ENCODE measurements at places on chromosomes 6 and 20.

DNA sequence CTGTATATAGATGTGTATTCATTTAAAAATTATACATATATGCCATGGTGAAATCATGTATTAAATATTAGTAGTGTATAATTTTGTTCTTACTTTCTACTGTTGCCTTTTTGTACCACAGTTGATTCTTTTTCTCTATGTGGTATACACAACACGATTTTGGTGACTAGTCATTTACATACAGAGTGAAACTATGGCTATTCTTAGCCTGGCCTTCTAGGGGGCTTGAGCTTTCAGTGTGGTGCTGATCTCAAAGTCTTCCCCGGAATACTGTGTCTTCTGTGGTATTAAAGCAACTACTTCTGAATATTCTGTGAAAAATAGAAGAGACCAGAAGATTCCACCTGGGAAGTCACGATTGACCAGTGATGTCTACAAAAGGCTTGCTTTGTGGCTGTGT is 301.9 kb downstream of the UTRN start:
- no peak for DNase-seq

DNA sequence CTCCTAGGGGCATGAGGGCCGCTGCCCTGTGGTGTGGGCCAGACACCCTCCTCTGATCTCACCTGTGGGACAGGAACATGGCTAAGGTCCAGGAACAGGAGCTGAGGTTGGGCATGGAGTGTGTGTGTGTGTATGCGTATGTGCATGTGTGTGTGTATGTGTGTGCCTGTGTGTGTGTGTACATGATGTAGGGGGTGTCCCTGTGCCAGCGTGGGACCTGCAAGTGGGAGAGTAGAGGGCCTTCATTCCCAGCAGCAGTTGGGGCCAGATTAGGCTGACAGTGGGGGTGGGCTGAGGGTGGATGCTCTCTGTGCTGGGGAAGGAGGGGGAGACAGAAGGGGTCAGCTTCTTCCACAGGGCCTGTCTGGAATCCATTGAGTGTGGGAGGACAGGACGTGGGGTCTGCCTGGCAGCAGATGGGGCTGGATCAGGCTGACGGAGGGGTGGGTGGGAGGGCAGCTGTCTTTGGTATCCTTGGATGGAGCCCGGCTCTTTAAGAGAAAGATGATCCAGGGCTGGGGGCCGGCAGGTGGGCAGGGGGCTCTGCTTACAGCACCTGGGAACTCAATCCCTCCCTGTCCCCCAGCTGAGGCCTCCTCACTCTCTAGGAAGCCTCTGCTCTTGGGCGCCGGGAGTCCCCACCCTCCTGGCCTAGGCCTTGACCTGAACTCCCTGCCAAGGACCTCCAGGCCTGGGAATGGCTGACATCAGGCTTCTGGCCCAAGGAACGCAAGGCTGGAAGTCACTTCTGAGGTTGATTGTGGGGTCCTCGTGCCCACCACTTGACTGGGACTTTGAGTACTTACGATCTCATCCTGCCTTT is 44.0 kb downstream of the SPDEF start:
- no peak for DNase-seq

- no peak for DNase-seq
Measured at GRCh38 chr6:46776070-46776712, 17.0 kb upstream of the MEP1A start.

DNA sequence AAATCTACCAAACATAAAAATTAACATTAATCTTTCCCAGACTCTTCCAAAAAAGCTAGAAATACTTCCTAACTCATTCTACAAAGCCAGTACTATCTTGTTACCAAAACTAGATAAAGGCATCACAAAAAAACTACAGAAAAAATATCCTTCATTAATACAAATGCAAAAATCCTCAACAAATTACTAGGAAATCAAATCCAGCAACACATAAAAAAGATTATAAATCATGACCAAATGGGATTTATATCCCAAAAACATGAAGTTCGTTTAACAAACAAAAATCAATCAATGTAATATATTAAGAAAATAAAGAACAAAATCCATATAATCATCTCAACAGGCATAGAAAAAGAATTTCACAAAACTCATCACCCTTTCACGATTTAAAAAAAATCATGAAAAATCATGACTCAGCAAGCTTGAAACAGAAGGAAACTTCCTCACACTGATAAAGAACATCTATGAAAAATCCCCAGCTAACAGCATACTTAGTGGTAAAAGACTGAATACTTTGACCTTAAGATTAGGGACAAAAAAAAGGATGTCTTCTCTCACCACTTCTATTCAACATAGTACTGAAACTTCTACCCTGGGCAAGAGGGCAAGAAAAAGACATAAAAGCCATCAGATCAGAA is 43.2 kb downstream of the RANBP9 start:
- peak; percentile 38 for DNase-seq

DNA sequence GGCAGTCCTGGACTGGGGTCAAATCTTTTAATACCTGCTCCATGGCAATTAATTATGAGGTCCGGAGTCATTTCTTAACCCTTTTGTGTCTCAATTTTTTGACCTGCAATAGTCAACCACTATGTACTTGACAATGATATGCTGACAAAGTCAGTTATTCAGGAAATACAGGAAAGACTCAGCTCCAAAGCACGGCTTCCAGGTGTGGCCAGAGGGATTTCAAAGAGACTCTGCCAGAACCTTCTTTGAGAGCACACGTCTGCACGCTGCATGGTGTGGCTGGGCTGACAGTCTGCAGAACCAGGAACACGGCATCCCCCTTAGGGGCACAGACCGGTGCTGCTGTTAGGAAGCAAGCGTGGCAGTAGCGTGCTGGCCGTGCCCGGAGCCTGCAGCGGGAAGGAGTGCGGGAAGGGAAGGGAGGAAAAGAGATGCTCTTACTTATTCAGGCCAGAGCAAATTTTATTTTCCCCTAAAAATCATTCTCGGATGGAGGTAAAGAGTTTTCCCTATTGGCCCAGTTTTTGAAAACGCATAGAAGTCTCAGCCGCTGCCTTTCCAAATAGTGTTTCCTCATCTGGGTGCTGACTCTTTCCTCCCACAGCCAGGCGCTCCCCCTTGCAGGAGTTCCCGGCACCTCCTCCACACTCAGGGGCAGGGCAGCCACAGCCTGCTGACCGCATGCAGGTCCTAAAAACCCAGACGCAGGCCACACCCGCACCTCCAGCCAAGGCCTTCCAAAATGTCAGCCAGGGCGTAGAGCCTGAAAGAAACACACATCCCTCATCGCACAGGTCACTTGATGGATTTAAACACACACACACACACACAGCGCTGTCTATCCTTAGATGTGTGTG is 187.4 kb upstream of the SNX9 start:
- no peak for DNase-seq

- DNase-seq, result no peak
Measured at GRCh38 chr6:105036351-105036750, 79.4 kb downstream of the LIN28B start.

GRCh38 chr20:7029019-7029418 is 261.5 kb downstream of the BMP2 start:
- DNase-seq, result no peak

DNA sequence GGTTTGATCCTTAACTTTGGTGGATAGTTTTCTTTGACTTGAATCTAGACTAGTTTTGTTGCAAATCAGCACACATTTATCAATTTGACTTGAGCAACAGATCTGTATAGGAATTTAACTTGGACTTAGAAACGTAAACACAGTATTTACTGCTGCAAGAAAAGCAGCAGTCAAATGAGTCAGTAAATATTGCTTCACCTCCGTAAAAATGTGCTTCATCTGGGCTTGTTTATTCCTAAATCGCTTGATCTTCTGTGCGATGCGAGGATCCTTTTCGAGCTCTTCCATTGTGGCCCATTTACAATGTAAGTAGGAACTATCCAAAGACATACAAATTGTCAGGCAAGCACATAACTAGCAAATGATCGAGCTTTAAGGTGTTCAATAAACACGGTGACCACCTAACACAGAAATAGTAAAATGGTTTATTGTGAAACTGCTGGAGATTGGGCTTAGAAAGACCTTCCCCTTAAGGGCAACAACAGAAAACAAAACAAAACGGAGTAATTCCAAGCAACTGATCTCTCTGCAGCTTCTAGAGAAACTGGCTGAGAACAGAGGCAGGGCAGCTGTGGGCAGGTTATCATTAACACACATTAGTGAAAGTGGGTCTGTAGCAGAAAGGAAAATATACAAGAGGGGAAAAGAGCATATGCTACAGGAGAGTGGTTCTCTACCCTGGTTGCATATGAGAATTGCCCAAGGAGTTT is 120.8 kb downstream of the CHD6 start:
- DNase-seq, result no peak

All from CD4-positive, alpha-beta T cell treated with Interleukin-2 at 100 ng/mL for 4 hours (primary cell).